ENCODE measurements at places on chromosomes 13 and 19.
A peak's percentile ranks its signal among the peaks of the same experiment; 100 is the strongest.

GRCh38 chr13:110274687-110275086, 32.3 kb downstream of the COL4A1 start:
- DNase-seq: no peak

GRCh38 chr13:37412241-37412921, 186.2 kb downstream of the POSTN start:
- no peak for DNase-seq

GRCh38 chr19:55116232-55116858, 1.1 kb downstream of the PPP1R12C start:
- no peak for DNase-seq

DNA sequence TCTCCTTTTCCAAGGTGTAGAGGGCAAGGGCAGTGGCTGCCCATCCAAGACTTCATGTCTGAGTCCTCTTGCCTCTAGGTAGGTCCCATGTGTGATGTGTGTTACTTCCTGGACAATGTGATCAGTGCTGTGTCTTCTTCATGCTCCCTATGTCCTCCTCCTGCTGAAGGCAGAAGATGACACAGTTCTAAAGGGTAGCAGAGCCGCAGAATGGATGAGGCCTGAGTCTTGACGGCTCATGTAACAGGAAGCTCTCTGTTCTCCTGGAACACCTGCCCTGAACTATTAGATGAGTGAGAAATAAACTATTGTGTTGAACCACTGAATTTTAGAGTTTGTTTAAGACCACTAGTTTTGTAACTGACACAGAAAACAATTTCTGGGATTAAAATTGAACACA, 165.9 kb downstream of the NDFIP2 start:
- DNase-seq: no peak

DNA sequence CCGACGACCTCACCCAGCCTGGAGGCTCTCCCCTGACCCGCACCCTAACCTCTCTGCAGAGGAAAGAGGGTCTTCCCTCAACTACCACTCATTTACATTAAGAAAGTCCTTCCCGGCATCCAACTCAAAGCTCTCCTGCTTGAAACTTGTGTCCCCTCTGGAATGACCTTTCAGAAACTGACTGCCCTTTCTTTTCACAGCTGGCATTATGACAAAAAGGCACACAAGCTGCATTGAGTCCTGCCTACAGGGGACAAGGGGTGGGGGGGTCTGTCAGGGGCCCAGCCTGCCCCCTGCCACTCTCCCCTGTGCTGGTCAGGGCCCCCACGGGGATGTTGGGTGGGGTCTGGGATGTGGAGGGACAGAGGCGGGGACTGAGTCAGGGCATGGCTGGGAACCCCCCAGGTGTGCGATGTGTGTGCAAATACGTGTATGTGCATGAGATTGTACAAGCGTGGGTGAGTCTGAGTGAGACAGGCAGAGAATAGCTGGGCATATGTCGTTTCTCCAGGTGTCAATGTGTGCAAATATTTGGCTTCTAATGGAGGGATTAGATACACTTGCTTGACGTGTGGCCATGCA, 2.0 kb downstream of the COL5A3 start:
- DNase-seq: no peak

DNA sequence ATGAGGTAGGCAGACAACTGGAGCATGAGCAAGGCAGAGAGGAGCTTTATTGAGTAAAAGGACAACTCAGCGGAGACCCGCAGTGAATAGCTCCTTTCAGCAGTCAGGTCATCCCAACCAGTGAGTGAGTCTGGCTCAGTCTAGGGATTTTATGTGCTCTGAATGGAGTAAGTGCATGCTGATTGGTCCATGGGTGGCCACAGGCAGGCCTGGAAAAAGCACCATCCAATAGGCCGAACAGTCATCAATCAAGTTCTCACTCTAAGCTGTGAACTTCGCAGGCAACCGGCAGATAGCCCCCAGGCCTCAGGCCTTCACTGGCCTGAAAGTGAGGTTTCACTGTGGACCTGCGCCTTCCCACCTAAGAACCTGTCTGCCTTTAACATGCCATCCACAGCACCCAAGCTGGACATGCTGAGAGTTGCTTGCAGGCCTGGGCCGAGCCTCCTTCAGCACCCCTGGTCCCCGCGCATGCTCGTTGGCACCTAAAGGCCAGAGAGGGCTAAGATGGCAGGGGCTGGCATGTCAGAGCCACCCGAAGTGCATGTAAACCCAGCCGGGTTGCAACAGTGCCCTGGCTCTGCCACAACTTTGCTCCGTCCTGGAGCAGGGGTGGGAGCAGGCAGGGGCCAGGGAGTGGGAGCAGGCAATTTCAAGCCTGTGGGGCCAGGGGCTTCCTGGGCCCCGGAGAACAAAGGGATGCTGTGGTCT, 698.7 kb downstream of the SLITRK1 start:
- no peak for DNase-seq

GRCh38 chr13:76449716-76450115, 436.5 kb downstream of the KCTD12 start:
- no peak for DNase-seq

DNA sequence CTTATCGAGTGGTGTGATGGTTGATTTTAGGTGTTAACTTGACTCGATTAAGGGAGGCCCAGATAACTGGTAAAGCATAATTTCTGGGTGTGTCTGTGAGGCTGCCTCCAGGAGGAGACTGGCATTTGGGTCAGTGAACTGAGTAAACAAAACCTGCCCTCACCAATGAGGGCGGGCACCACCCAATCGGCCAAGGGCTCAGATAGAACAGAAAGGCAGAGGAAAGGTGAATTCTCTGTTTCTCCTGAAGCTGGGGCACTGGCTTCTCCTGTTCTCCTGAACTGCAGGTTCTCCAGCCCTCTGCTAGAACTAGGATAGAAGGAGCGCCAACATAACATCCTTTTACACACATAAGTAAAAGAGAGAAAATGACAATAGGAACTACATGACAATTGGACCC, 35.1 kb downstream of the ESD start:
- DNase-seq: no peak

GRCh38 chr13:91896547-91896946, 498.1 kb downstream of the GPC5 start:
- no peak for DNase-seq

DNA sequence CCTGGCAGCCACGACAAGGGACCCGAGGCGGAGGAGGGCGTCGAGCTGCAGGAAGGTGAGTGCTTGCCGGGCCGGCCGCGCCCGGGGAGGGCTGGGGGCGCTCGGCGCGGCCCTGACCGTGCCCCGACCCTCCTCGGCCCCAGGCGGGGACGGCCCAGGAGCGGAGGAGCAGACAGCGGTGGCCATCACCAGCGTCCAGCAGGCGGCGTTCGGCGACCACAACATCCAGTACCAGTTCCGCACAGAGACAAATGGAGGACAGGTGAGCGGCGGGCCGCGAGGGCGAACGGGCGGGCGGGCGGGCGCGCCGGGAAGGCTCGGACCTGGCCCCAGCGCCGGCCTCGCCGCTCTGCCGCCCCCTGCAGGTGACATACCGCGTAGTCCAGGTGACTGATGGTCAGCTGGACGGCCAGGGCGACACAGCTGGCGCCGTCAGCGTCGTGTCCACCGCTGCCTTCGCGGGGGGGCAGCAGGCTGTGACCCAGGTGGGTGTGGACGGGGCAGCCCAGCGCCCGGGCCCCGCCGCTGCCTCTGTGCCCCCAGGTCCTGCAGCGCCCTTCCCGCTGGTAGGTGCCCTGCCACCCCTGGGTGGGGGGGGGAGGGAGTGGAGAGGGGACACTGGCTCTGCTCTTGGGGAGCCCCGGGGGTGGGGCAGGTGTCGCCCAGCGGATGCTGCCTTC, 816 bp downstream of the USF2 start:
- DNase-seq: peak; percentile 44

DNA sequence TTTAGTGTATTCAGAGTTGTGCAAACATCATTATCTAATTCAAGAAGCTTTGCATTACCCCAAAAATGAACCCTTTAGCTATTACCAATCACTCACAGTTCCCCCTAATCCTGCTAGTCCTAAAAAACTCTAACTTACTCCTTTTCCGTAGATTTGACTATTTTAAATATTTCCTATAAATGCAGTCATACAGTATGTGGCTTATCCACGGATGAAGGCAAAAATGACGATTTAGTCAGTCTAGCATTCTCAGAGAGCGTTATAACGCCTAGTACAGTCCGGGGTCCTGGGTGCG, 587 bp upstream of the ZNF383 start:
- DNase-seq: no peak

DNA sequence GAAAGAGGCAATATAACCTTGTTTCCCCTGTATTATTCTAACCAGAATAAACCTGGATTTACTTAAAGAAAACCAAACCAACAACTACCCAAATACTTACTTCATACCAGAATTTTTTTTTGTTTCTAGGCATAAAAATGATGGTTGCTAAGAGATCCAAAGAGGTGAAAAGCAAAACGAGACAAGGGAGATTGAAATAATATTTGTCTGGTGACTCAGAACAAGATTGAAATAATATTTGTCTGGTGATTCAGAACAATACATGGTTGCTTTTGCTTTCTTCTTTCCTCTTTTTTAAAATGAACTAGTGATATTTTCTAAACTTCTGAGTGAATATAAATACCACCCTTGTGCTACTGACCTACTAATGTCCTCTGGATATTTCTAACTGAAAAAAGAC, 592.9 kb downstream of the KCTD12 start:
- no peak for DNase-seq

GRCh38 chr13:26502826-26503225, 54.7 kb upstream of the WASF3 start:
- no peak for DNase-seq

GRCh38 chr19:14770944-14771839, 7.2 kb downstream of the ADGRE2 start:
- DNase-seq: no peak

DNA sequence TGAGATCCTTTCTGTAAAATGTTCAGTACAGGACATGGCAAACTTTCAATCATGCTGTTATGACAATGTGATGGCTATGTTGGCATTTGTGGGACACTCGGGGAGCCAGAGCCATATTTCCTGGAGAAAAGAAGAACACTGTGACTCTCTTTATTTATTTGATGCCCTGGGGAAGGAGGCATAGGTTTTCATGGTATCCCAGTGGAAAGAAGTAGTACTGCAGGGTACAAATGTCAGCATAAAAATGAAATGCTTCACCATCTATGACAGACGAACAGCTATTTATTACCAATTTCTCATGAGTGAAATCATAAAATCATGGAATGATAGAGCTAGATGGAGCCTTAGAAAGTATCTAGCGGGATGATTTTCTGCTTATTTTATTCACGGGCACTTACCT, 217.1 kb downstream of the COL4A1 start:
- DNase-seq: no peak

GRCh38 chr19:45349430-45349941, 8.9 kb downstream of the KLC3 start:
- no peak for DNase-seq

GRCh38 chr13:100280681-100281080, 191.8 kb downstream of the PCCA start:
- DNase-seq: no peak

All from NCI-H187 (cell line).